ENCODE measurements at places on chromosomes 6 and 20.

- DNase-seq = no peak
Measured at GRCh38 chr6:96947055-96947454, 22.5 kb downstream of the KLHL32 start.

GRCh38 chr6:41055149-41055548, 2.1 kb downstream of the APOBEC2 start:
- peak; percentile 64 for DNase-seq

- no peak for DNase-seq
Measured at GRCh38 chr6:24926192-24926591, 9.6 kb downstream of the RIPOR2 start.

GRCh38 chr6:35486005-35486925, 10.6 kb downstream of the TEAD3 start:
- DNase-seq = no peak

GRCh38 chr20:5864873-5865587, 85.3 kb downstream of the TRMT6 start:
- DNase-seq = no peak

GRCh38 chr6:57221191-57221935, 744 bp downstream of the RAB23 start:
- DNase-seq = peak; percentile 58

GRCh38 chr20:25247518-25247955, 348 bp upstream of the PYGB start:
- DNase-seq = no peak

GRCh38 chr20:45752746-45753145, 30.6 kb downstream of the SPINT4 start:
- no peak for DNase-seq

DNA sequence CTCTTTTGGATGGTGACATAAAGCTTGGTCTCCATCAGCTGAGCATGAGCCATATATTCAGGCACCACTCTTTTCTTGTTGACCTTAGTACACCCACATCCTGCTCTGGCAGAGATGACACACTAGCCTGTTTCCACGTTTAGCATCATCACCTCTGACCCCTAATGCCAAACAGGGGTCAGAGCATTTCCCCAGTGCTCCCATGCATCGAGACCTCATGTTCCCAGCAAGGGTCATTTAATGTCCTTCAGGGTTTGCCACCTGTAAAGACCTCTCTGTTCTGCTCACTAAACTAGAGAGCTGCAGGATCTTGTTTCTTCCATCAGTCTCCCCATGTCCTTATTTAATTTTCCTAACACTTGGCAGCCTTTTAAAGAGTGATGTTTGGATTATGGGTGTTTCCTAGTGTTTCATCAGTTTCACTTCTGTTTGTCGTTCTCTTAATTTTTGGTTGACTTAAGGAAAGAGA, 97.5 kb downstream of the AIG1 start:
- DNase-seq = no peak

DNA sequence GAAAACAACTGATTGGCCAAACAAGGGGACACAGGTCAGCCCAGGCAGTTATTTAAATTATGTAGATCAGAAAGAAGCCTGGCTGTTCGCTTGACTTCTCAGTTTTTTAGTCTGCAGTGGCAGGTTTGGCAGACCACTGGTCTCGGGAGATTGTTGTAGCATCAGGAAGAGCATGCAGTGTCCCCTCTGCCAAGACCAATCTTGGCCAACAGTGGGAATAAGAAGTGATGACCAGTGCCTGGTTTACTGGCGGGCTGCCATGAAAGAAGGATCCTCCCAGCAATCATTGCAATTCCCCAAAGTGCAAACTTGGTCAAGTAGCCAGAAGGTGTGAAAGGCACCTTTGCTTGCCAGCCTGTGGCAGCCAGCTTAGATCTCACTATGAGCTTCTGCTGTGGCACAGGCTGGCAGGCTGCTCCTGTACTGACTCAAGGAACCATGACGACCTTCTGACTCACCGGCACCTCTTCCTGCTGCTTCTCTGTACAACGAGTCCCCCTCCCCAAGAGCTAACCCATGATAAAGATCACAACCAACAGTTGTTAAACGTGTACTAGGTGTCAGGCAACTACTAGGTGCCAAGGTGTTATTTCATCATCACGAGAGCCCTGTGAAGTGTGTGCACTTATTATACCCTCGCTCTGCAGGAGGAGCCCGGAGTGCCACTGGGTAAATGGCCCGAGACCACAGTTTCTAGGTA, 76.8 kb upstream of the DUSP22 start:
- peak; percentile 45 for DNase-seq

GRCh38 chr6:25511376-25511775, 140.6 kb upstream of the SCGN start:
- no peak for DNase-seq

- no peak for DNase-seq
Measured at GRCh38 chr6:136408204-136408603, 118.6 kb upstream of the BCLAF1 start.

GRCh38 chr20:51650685-51651134, 108.2 kb upstream of the NFATC2 start:
- DNase-seq = peak; percentile 73

- no peak for DNase-seq
Measured at GRCh38 chr6:7112741-7113313, 5.1 kb downstream of the RREB1 start.

GRCh38 chr20:51221791-51222408, 199.0 kb upstream of the KCNG1 start:
- no peak for DNase-seq

DNA sequence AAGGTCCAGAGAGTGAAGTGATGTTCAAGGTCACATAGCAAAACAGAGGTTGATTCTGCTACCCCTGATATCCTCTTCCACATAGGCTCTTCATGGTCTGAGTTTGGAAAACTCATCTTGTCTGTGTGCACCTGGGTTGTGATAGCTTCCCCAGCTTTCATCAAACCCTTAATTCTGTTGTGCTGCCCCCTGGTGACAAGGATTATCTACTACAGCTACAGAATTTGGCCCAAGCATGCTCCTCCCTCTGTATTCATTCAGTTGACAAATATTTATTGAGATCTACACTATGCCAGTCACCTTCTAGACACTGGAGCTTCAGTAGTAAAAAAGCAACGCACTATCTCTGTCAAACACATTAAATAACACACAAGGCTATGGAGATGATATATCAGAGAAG, 50.4 kb downstream of the SMPDL3A start:
- peak; percentile 41 for DNase-seq

- no peak for DNase-seq
Measured at GRCh38 chr6:150245148-150245935, 102.5 kb downstream of the PPP1R14C start.

DNA sequence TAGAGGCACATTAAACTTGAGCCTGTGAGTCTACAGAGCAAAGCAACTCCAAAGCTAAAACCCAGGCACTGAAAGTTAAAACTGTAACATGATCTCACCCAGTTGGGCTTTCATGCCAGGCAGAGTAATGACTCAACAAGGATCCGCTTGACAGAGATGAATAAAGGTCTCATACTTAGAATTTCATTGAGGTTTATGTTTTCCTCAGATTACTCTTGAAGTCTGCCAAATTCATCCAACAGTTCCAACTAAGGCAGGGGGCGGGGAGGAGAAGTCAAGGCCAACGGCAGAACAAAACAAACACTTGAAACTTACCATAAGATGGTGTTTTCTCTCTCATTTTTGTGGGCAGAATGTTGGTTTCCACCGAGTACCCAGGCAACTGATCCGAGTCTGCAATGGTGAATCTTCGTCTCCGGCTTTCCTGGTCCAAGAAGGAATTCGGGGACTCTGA, 54.0 kb upstream of the IPCEF1 start:
- no peak for DNase-seq

DNA sequence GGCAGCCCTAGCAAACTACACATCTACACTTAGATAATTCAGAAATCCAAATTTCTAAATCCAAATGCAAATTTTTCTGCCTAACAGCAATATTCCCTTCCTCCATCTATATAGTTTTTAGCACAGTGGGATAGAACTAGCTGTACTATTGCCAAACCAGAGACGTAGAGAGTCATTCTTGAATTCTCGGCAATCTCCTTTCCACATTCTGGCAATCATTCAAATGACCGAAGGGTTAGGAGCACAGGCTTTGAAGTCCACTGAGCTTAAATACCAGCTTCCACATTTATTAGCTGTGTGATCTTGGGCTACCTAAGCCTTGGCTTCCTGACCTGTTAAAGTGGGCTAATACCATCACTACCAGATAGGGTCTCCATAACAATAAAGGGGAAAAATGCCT, 3.1 kb upstream of the RPS12 start:
- no peak for DNase-seq

- DNase-seq = no peak
Measured at GRCh38 chr20:25539742-25540672, 45.3 kb downstream of the NINL start.
